ENCODE measurements at places on chromosomes 4 and X. TPM values are rescaled to one million over a fixed set of nuclear protein-coding genes. Genes with fewer than 3 reads are reported as not detected.

EREG gene
- 28.3 TPM for total RNA-seq

SH3BGRL gene
- 110 TPM for total RNA-seq

- no peak overlapping the region for H3K4me3 ChIP-seq
- no peaks in the 10 kb centered on the region for H3K27me3 ChIP-seq
- H3K27ac ChIP-seq: no peak overlapping the region
- H3K4me1 ChIP-seq: no peaks in the 10 kb centered on the region
- no peak for DNase-seq
These were observed 121.3 kb downstream of the EGF start for GRCh38 chr4:110034026-110034393.

DNA sequence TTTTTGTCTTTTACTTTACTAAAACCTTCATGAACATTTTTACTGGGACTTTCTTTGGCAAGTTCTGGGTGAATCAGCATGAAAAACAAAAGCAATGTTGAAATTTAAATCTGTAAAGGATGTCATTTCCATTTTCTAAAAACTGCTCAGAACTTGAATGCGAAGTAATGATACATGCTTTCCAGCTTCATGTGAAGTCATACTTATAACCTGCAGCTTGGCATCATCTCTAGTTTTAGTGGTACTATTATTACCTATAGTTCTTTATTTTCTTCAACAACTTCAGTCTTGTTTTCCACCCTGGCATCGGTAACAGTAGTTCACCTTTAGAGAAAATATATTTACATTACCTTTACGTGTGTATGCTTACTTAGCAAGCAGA is 421.4 kb upstream of the DIPK2B start:
- no peaks in the 10 kb centered on the region for H3K36me3 ChIP-seq
- no peaks in the 10 kb centered on the region for H3K4me1 ChIP-seq
- H3K27ac ChIP-seq: no peak overlapping the region
- H3K4me3 ChIP-seq: no peak overlapping the region

DNA sequence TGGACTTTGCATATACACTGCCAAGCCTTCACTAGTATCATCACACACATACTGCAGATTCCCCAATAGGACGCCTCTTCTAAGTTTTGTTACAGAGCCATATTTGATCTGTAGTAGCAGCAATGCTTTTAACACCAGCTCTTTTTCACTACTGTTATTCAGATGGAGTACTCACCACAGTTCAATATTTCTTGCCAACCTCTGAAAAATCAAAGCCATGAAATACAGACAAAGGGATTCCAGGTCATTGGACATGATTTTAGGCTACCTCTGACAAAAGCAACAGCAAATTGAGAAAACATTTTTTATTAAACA is 390.7 kb upstream of the ADGRL3 start:
- H3K27ac ChIP-seq: no peak overlapping the region
- no peak for DNase-seq
- no peaks in the 10 kb centered on the region for H3K36me3 ChIP-seq

- no peak for DNase-seq
- no peak overlapping the region for H3K27ac ChIP-seq
- no peak overlapping the region for H3K4me3 ChIP-seq
- H3K27me3 ChIP-seq: no peaks in the 10 kb centered on the region
- no peaks in the 10 kb centered on the region for H3K36me3 ChIP-seq
These were observed 31.3 kb upstream of the TBL1X start for GRCh38 chrX:9433596-9433995.

HTN1 gene
- total RNA-seq: not detected

SYAP1 gene
- 57.8 TPM for total RNA-seq

GRCh38 chr4:24795666-24796381 is 451 bp downstream of the SOD3 start:
- peaks cover 18% of the 10 kb centered on the region for H3K4me1 ChIP-seq
- no peak overlapping the region for H3K4me3 ChIP-seq
- H3K27me3 ChIP-seq: peaks cover 29% of the 10 kb centered on the region
- H3K36me3 ChIP-seq: no peaks in the 10 kb centered on the region

DNA sequence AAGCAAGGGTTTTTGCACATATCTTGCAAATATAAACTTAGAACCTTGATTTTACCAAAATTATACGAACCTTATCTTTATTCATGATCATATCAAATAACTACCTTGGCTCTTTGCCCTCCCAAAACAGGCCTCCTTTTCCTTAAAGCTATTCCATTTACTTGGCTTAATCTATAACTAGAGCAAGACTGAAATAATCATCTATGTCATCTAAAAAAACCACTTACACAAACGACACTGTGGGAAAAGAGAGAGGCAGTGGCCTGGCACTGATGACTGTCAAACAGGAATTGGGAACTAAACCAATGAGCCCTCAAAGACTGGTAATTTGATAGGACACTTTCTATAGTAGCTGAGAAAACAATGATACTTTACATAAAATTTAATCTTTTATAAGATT is 11.7 kb upstream of the PTPN13 start:
- H3K27me3 ChIP-seq: no peaks in the 10 kb centered on the region
- H3K36me3 ChIP-seq: no peaks in the 10 kb centered on the region
- peaks cover 3% of the 10 kb centered on the region for H3K4me1 ChIP-seq
- no peak for DNase-seq
- no peak overlapping the region for H3K27ac ChIP-seq
- H3K4me3 ChIP-seq: no peak overlapping the region

CAMK2D gene
- 98.2 TPM for total RNA-seq

CYLC1 gene
- not detected for total RNA-seq

CLDN22 gene
- not detected for total RNA-seq

FAM47A gene
- not detected for total RNA-seq

DNA sequence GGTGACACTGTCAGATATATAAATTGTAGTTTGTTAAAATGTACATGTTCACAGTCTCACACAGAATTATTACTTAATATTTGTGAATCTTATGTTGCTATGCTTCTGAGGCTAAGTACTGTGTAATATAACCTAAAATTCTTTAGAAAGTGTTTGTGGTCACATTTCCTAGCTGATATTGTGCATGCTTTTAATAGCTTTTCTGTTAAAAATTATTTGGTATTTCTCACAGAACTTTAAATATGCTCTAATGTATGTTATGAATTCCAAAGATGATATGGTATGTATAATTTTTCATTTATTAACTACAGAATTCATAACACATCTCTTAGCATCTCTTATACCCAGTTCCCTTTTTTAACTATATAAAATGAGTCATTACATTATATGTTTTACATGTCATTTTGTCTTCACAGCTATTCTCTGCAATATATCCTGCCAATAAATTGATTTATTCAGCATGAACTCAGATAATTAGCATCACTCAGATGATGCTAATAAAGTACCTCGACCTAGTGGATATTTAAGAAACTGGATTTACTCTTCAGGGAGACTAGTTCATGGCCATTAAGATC is 9.3 kb downstream of the PTPN13 start:
- H3K4me3 ChIP-seq: no peak overlapping the region
- H3K36me3 ChIP-seq: no peaks in the 10 kb centered on the region
- DNase-seq: no peak
- H3K27me3 ChIP-seq: no peaks in the 10 kb centered on the region
- H3K4me1 ChIP-seq: peaks cover 6% of the 10 kb centered on the region
- no peak overlapping the region for H3K27ac ChIP-seq

GRCh38 chr4:6909113-6909969 is at the start of gene TBC1D14:
TSS of gene TBC1D14 (plus strand) at chr4:6909826. CDS start at chr4:6923390, 13,564 bp downstream.
- peak within 1 kb of the TSS; percentile 100 for H3K27ac ChIP-seq
- no peaks in the 10 kb centered on the region for H3K27me3 ChIP-seq
- H3K4me3 ChIP-seq: peak within 1 kb of the TSS; percentile 99
- DNase-seq: peak; percentile 95

GRCh38 chrX:150159537-150159936 is 203.6 kb upstream of the MAMLD1 start:
- no peaks in the 10 kb centered on the region for H3K27me3 ChIP-seq

- no peak overlapping the region for H3K27ac ChIP-seq
- H3K4me1 ChIP-seq: no peaks in the 10 kb centered on the region
- no peak for DNase-seq
- H3K27me3 ChIP-seq: no peaks in the 10 kb centered on the region
- H3K36me3 ChIP-seq: no peaks in the 10 kb centered on the region
These were observed 34.5 kb downstream of the RAB28 start for GRCh38 chr4:13449590-13449989.

RASSF6 gene
- total RNA-seq: 6.0 TPM

DNA sequence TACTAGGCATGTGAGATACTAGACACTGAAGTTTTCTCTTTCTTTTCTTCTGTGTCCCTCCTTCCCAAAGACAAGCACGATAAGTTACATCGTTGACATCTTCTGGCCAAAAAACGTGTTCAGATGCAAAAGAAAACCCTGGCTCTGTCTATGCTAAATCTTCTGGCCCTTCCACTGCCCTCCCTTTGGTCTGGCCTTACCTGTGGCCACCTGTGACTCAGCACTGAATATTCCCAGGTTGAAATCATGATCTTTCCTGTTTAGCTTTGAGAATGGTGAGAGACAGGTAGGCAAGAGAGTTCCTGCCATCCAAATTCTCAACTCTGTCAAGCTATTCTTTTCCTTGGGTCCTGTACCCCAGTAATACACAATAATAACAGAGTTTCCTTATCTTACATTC is 12.3 kb downstream of the CLCN5 start:
- no peaks in the 10 kb centered on the region for H3K27me3 ChIP-seq
- no peak overlapping the region for H3K27ac ChIP-seq
- no peak overlapping the region for H3K4me3 ChIP-seq
- H3K4me1 ChIP-seq: no peaks in the 10 kb centered on the region
- no peaks in the 10 kb centered on the region for H3K36me3 ChIP-seq
- DNase-seq: no peak

DNA sequence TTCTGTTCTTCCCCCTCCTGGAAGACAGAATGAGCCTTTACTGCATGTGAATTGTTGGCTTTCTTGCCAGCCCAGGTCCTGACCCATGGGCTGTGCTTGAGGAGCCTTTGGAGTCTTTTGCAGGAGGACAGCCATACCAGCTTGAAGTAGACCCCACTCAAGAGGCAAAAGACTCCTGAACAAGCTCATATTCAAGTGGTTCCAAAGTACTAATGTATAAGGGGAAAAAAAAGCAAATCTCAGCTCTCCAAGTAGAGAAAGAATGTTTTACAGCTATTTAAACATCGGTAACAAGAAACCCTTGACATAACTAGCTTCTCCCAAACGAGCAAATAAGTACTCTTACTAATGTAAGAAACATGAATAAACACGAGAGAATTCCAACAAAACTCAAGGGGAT is 174.9 kb upstream of the MXRA5 start:
- no peak overlapping the region for H3K4me3 ChIP-seq
- no peaks in the 10 kb centered on the region for H3K36me3 ChIP-seq
- no peak for DNase-seq
- H3K27ac ChIP-seq: peak overlapping the region; percentile 71
- no peaks in the 10 kb centered on the region for H3K4me1 ChIP-seq

DNA sequence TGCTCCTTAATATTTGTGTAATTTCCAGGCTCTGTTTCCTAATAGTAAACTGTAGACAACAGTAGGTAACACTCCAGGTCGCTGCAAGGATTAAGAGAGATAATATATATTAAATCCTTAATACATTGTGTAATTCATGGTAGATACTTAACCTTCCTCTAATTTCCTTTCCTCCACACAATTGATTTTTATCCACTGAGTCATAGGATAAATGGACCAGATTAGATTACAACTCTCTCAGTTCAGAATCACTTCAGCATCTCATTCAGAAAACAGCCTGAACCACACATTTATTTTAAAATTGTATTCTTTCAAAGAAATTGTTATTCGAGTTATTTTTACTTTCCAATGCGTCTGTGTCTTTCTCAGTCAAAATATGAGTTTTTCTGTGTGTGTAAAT is 17.1 kb downstream of the GK2 start:
- no peaks in the 10 kb centered on the region for H3K36me3 ChIP-seq
- DNase-seq: no peak
- H3K4me1 ChIP-seq: no peaks in the 10 kb centered on the region

DNA sequence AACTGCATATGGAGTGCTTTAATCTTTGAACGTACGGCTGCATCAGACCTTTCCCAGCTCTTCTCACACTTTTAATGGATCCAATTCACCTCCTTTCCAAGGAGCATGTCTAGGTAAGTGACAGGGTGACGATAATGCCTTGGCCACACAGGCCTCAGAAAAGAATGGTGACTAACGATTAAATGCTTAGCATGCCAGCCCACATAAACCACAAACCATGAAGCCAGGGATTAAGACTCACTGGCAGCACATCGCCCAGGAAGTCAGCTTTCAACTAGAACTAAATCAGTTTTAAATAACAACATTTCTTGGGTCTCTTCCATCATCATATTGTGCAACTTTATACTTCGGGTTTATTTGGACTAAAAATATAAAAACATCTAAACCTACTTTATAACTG is 28.7 kb downstream of the INPP4B start:
- DNase-seq: no peak
- no peak overlapping the region for H3K4me3 ChIP-seq
- H3K4me1 ChIP-seq: no peaks in the 10 kb centered on the region
- peak overlapping the region; percentile 45 for H3K27ac ChIP-seq

CCKAR gene
- total RNA-seq: 0.77 TPM

DNA sequence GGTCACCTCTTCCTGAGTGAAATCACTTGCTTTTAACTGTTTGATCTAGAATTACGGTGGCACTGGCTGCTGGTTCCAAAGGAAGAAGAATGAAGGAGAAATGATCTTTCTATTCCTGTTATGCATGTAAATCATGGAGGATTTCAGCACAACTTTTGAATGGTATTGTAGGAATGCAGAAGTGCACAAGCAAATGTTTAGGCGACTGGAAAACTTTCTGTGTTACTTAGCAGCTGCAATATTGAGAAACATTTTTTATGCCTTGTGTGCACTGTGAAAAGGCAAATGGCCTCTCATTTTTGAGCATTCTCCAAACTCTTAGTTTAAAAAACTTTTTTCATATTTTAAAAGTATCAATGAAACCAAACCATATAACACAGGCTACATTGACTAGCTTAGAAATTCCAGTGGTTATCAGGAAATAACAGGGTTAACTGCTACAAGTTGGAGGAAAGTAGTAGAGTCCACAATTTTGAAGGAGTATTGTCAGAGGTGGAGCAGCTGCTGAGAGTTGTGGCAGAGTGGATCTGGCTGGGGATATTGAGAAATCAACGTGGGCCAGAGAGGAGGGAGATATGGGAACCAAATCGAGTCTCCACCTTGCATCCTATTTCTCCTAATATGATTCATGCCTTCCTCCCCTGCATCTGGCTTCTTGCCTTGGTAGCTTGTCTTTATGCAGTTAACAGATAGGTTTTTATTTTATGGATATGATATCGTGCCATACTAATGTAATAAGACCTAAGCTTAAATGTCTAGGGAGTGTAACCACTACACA is 32.0 kb upstream of the FHL1 start:
- no peak for DNase-seq
- H3K27me3 ChIP-seq: no peaks in the 10 kb centered on the region
- no peaks in the 10 kb centered on the region for H3K36me3 ChIP-seq
- no peak overlapping the region for H3K4me3 ChIP-seq
- no peak overlapping the region for H3K27ac ChIP-seq

- H3K4me1 ChIP-seq: no peaks in the 10 kb centered on the region
- no peaks in the 10 kb centered on the region for H3K36me3 ChIP-seq
- H3K27ac ChIP-seq: no peak overlapping the region
- no peaks in the 10 kb centered on the region for H3K27me3 ChIP-seq
These were observed 524.1 kb downstream of the IL15 start for GRCh38 chr4:142160509-142160908.

SLC26A1 gene
- total RNA-seq: 12.6 TPM

All from hepatocyte (in vitro differentiated cells).